CD14-positive monocyte (primary cell): ENCODE measurements at places on chromosomes 4 and X. TPM values are rescaled to one million over a fixed set of nuclear protein-coding genes. Genes with fewer than 3 reads are reported as not detected.

GRCh38 chr4:181508601-181509000 is 734.6 kb upstream of the TENM3 start:
- DNase-seq, result no peak
- H3K36me3 ChIP-seq, result no peaks in the 10 kb centered on the region
- no peak overlapping the region for H3K4me3 ChIP-seq
- no peaks in the 10 kb centered on the region for H3K27me3 ChIP-seq
- no peaks in the 10 kb centered on the region for H3K4me1 ChIP-seq

- DNase-seq, result no peak
- no peak overlapping the region for H3K4me3 ChIP-seq
- no peaks in the 10 kb centered on the region for H3K36me3 ChIP-seq
These were observed 62.3 kb upstream of the PDE5A start for GRCh38 chr4:119690871-119691270.

DNA sequence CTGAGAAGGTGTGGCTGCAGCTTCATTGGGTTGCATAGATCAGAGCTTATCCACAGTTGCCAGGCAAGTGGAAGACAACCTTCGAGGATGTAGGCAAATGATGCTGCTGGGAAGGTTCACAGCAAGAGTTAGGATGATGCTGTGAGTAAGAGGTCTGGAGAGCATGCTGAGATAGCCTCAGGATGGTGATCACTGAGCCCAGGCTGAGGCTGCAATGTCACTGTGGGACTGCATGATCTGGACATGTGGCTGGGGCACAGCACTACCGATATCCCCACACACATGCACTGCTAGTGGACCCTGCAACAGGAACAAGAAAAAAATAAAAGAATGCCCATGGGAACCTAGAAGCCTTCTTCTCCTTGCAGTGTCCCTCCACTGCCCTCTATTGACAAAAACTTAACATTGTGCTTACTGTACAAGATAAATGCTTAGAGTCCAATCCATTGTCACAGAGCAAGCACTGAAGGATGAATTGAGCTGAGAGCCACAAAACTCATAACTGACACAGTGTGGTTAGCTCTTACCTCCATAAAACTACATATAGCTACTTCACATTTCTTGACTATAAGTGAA is 105.6 kb downstream of the CNKSR2 start:
- no peak overlapping the region for H3K27ac ChIP-seq
- no peaks in the 10 kb centered on the region for H3K4me1 ChIP-seq
- no peaks in the 10 kb centered on the region for H3K27me3 ChIP-seq

GRCh38 chr4:176498617-176499256 is 179.0 kb downstream of the SPCS3 start:
- DNase-seq, result no peak
- no peak overlapping the region for H3K4me3 ChIP-seq
- H3K27ac ChIP-seq, result no peak overlapping the region
- H3K4me1 ChIP-seq, result no peaks in the 10 kb centered on the region
- H3K36me3 ChIP-seq, result no peaks in the 10 kb centered on the region

Gene RIPPLY1
- polyA plus RNA-seq, result not detected
